ENCODE measurements at places on chromosomes 5 and 9.
A peak's percentile ranks its signal among the peaks of the same experiment; 100 is the strongest.

DNA sequence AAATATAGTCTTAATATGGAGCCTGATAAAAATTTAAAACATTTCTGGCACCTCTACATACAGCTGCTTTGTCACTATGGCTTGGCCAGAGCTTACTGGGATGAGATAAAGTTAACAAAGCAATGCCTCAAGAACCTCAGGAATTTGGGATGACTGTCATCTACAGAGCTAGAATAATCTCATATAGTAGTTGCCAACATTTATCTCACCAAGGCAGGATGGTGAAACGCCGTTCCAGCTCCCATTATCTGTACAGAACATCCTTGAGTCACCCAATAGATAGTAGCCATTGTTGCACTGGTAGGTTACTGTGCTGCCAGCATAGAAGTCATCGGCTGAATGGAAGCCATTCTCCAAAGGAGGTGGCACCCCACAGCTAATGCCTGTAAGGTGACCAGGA lies 94.6 kb upstream of the TXNDC8 start:
- no peak for DNase-seq

- DNase-seq, result no peak
Measured at GRCh38 chr5:116938488-116938887, 363.9 kb upstream of the SEMA6A start.

GRCh38 chr5:75546830-75547229 lies 35.1 kb downstream of the POLK start:
- no peak for DNase-seq

DNA sequence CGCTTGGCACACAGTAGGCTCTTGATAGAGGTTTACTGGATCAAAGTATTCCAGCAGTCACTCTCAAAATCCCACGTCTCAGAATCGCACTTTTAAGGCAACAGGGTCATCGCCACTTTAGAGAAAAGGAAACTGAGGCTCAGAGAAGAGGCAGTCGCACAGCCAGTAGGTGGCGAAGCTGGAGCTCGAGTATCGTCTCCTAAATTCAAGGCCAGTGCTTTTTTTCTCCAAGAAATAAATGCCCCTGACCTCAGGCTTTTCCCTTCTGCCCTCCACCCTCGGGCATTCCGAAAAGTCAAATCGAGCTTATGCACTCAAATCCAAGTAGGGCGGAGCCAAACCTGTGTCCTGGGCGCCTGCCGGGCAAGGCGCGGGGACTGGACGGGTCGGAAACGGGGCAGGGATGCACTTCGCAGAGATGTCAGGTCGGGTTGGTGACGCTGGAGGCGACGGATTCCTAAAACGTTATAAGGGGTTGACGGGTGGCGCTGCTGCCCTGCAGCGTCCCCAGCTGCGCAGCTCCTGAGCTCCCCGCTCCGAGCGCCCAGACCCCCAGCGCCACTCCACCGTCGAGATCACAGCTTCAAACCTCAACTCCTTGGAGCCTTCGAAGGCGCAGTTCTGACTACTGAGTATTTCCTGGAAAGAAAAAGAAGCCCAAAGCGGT lies 4.7 kb upstream of the FOXB2 start:
- peak; percentile 60 for DNase-seq

- DNase-seq, result no peak
Measured at GRCh38 chr9:114551750-114552685, 35.6 kb upstream of the ATP6V1G1 start.

- DNase-seq, result no peak
Measured at GRCh38 chr5:95798048-95798447, 24.5 kb downstream of the GLRX start.

DNA sequence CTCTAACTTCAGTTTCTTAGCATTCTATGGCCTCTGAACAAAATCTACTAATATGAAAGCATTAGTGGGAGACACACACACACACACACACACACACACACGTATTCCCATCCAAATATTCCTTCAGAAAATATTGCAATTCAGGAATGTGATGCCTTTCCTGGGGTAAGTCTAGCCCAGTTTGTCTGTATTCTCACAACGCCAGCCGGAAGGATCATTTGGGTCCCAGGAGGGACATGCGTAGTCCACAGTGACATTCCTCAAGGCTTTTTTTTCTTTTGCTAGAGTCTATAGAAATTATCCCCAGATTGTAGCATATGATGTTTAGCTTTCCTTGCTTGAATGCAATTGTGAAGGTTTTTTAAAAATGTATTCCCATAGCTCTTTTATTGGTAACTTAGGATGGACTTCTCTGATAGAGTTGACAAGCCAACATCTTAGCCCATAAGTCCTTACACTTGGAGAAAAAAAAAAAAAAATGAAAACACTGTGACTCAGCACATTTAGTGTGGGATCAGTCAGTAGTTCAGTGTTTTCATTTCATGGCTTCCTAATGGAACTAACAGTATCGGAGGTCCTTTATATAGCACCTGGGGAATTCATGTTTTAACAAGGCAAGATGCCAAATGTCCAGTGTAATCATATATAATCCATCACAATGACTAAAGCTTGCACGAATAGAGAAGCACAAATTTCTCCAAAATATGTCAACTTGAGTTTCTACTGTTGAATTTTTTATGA lies 316.5 kb downstream of the DIRAS2 start:
- DNase-seq, result no peak

GRCh38 chr5:68219161-68219816 lies 3.7 kb downstream of the PIK3R1 start:
- no peak for DNase-seq

DNA sequence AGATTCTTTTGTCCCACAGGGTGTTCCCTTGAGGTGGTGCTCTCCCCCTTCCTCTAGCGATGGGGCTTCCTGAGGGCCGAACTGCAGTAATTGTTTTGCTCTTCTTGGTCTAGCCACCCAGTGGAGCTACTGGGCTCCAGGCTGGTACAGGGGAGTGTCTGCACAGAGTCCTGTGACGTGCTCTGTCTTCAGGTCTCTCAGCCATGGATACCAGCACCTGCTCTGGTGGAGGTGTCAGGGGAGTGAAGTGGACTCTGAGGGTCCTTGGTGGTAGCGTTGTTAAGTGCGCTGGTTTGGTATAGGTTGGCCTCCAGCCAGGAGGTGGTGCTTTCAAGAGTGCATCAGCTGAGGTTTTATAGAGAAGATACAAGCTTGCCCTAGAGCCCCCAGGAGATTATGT lies 20.4 kb upstream of the CEP72 start:
- DNase-seq, result peak; percentile 20

GRCh38 chr5:111447099-111447498 lies 65.2 kb downstream of the STARD4 start:
- DNase-seq, result no peak

- DNase-seq, result no peak
Measured at GRCh38 chr5:125813221-125813974, 609.8 kb upstream of the GRAMD2B start.

DNA sequence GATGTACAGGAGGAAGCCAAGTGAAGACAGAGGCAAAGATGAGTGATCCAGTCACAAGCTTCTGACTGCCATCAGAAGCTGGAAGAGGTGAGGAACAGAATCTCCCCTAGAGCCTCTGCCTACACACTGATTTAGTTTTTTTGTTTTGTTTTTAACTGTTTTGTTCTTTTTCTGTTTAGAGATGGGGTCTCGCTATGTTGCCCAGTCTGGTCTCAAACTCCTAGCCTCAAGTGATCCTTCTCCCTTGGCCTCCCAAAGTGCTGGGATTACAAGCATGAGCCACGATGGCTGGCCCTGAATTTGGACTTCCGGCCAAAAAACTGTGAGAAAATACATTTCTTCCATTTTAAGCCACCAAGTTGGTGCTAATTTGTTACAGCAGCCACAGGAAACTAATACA lies 204.7 kb upstream of the ZNF608 start:
- no peak for DNase-seq

- DNase-seq, result no peak
Measured at GRCh38 chr9:106104887-106105286, 410.5 kb downstream of the TMEM38B start.

- DNase-seq, result no peak
Measured at GRCh38 chr5:128220841-128221240, 137.3 kb downstream of the SLC12A2 start.

DNA sequence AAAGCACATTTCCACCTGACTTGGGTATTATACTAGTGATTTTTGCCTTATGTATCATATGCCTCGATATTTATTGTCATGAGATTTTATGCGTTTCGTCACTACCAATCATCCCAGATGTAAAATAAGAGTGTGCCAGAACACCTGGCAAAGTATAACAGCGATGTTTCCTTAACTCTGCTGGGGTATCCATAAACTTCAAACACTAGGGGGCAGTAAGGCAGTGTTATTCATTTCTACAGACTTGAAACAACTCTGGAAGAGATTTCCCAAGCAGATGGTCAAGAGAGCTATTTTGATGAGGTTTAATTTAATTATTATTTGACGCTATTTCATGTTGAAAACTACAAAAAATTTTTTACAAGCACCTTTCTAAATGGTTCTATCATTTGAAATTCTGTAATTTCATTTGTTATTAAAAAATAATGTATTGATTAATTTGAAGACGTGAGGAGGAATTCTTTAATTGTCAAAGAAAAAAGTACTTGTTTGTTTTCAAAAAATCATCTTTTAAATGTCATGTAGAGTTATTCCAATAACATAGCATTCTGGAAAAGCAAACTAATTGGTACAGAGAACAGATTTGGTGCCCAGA lies 388.5 kb upstream of the CTNND2 start:
- no peak for DNase-seq

DNA sequence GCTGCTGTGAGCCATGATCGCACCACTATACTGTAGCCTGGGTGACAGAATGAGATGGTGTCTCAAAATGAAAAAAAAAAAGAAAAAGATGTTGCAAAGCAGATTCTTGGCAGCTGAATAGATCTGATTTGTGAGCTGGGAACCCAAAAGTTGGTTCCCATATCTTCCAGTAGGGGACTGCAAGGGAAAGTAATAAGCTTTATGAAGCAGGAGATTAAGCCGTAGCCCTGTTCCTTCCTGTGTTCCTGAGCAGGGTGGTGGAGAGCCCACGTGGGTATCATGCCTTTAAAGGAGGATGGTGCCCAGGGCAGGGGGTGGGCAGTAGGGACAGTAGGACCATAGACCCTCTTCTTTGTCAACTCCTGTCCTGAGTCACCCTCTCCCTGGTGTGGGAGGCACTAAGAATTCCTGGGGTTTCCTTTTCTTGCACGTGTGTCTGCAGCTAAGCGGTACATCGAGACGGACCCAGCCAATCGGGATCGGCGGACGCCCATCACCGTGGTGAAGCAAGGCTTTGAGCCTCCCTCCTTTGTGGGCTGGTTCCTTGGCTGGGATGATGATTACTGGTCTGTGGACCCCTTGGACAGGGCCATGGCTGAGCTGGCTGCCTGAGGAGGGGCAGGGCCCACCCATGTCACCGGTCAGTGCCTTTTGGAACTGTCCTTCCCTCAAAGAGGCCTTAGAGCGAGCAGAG lies 37.9 kb downstream of the STOM start:
- DNase-seq, result no peak

DNA sequence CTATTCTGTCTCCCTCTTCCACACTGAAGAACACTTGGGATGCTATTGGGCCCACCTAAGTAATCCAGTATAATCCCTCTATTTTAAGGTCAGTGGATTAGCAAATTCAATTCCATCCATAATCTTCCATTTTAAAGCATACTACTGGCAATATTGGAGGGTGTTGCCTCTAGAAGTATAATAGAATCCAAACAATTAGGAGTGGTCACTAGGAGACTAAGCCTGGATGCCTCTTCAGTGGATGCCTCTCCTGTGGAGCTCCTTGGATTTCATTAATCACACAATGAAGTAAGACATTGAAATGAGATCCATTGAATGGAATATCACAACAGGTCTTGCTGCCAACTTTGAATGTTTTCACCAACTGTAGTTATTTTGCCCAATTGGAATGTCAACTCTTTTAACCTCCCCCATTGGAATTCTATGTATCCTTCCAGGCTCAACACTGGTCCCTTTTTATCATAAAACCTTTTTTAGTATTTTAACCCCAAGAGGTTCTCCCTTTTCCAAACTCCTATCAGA lies 311.6 kb downstream of the PLK2 start:
- no peak for DNase-seq
